ENCODE measurements at places on chromosomes 3 and 15. TPM values are rescaled to one million over a fixed set of nuclear protein-coding genes. Genes with fewer than 3 reads are reported as not detected.

GRCh38 chr3:46811615-46812236 is 51.5 kb downstream of the MYL3 start:
- no peaks in the 10 kb centered on the region for H3K27me3 ChIP-seq
- DNase-seq = no peak
- H3K36me3 ChIP-seq = no peaks in the 10 kb centered on the region

- H3K4me3 ChIP-seq = no peak overlapping the region
- H3K36me3 ChIP-seq = no peaks in the 10 kb centered on the region
- peaks cover 20% of the 10 kb centered on the region for H3K4me1 ChIP-seq
- H3K27me3 ChIP-seq = no peaks in the 10 kb centered on the region
- no peak overlapping the region for H3K27ac ChIP-seq
- no peak for DNase-seq
Observed at GRCh38 chr15:59255680-59256336, 49.2 kb downstream of the LDHAL6B start.

DNA sequence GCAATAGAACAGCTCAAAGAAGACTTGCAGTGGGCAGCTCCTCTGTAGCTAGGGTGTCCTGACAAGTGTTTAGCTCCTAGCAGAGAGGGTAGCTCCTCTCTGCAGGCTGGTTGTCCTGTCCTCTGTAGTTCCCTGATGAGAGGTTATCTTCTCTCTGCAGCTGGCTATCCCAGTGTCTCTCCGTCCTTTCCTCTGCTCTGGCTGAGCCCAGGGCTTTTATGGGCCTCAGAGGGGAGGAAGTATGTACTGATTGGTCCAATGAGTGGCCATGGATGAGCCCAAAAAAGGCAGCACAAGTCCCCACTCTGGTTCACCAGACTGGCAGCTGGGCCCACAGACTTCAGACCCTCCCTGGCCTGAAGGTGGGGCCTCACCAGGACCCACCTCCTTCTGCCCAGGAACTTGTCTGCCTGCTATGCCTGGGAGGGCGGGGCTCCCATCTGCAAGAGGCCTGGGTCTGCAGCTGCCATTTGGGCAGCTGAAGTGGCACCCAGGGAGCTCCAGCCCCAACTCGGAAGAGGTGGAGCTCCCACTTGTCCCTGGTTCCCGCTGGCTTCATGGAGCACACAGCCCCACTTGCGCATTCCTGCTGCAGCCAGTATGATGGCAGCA is 27.2 kb upstream of the MEX3B start:
- H3K27ac ChIP-seq = no peak overlapping the region
- no peaks in the 10 kb centered on the region for H3K36me3 ChIP-seq
- H3K27me3 ChIP-seq = no peaks in the 10 kb centered on the region

DNA sequence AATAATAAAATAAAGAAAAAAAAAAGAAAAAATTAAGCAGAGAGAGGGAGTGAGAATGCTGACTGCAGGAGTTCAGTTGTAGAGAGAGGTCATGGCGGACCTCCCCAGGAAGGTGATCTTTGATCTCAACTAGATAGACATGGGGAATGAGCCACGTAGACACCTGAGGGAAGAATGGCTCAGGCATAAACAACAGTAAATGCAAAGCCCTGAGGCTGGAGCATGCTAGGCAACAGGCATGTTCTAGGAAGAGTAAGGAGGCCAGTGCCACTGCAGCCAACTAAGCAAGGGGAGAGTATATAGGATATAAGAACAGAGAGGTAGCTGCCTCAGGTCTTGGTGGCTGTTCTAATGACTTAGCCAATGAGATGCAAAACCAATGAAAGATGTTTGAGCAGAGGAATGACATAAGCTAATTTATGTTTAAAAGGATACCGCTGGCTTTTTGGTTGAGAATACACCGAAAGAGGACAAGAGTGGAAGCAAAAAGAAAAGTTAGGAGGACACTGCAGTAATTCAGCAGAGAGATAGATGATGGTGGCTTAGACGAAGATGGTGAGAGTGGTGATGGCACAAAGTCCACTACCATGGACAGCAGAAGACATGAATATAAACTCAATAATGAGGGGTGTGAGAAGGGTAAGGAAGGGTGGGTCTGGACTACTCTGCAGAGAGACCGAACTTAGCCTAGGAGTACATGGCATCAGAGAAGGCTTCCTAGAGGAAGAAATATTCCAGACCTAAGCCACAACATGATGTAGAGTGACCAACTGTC is 174.6 kb downstream of the P3H2 start:
- H3K4me3 ChIP-seq = no peak overlapping the region
- no peaks in the 10 kb centered on the region for H3K27me3 ChIP-seq
- H3K4me1 ChIP-seq = peaks cover 17% of the 10 kb centered on the region
- DNase-seq = no peak
- H3K36me3 ChIP-seq = no peaks in the 10 kb centered on the region
- H3K27ac ChIP-seq = no peak overlapping the region

DNA sequence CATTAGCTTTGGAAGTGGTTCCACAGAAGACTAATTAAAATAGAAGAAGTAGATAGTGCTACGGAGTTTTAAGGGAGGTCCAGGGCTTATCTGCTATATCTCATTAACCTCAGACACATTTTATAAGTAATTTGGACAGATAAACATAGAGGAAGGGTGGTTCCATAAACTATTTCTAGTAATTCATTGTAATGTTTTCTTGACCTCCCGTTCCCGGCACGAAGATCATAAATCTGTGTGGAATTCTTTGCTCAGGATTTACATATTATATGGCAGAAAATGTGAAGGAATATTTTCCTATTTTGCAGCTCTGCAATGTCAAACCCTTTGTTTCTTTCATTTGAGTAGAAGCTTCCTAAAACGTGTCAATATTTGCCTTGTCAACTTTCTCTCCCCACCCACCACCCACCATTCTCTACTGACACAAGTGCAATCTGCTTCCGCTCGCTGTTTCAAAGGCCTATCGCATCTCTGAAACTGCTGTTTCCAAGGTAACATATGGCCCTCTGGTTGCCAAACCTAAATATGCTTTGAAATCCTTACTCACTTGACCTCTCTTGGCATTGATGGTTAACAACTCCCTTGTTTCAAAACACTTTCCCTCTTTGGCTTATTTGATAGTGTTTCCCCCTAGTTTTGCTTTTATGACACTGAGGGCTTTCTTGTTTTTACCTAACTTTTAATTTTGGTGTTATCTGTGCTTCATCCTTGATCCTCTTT is 21.4 kb upstream of the PLSCR5 start:
- H3K27me3 ChIP-seq = no peaks in the 10 kb centered on the region
- no peak for DNase-seq
- H3K27ac ChIP-seq = no peak overlapping the region
- H3K36me3 ChIP-seq = no peaks in the 10 kb centered on the region

GRCh38 chr3:155233213-155233612 is 60.3 kb downstream of the STRIT1 start:
- no peaks in the 10 kb centered on the region for H3K36me3 ChIP-seq
- H3K4me1 ChIP-seq = peaks cover 10% of the 10 kb centered on the region
- no peak for DNase-seq

GRCh38 chr15:37979671-37980409 is 45.4 kb downstream of the TMCO5A start:
- no peak overlapping the region for H3K4me3 ChIP-seq
- no peak for DNase-seq
- H3K27me3 ChIP-seq = no peaks in the 10 kb centered on the region

DNA sequence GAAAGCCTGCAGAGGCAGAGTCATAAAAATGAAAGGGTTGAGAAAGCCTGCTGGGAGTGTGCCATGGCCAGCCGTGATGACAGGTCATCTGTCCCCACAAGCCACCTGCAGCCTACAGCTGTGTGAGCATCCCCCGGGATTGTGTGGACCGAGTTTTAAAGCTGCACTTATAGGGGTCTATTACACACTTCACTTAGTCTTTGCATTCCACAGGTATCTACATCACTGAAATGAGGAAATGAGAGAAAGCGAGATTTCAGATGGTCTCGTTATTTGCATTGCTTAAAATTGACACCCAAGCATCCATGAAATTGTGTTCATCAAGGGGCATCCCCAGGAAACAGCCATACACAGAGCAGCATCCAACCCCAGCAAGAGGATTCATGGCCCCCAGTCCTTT is 137.6 kb upstream of the TRIM42 start:
- H3K36me3 ChIP-seq = no peaks in the 10 kb centered on the region
- no peak overlapping the region for H3K4me3 ChIP-seq
- DNase-seq = no peak
- H3K27ac ChIP-seq = no peak overlapping the region

Gene IMPG2
- total RNA-seq = not detected

Gene GPR156
- 0.94 TPM for total RNA-seq

Gene ARGFX
- total RNA-seq = not detected

Gene WDR93
- total RNA-seq = not detected

Gene REC114
- total RNA-seq = not detected

Gene GRIP2
- total RNA-seq = 0.29 TPM

Gene TEX264
- total RNA-seq = 39.9 TPM

Gene AP3B2
- 3.2 TPM for total RNA-seq

Gene TEX55
- total RNA-seq = not detected

Gene ONECUT1
- total RNA-seq = not detected

Gene RPL14
- 488 TPM for total RNA-seq
